ENCODE measurements at places on chromosomes 12 and 14.

GRCh38 chr12:131471946-131472732, 238.8 kb upstream of the SFSWAP start:
- DNase-seq = no peak

DNA sequence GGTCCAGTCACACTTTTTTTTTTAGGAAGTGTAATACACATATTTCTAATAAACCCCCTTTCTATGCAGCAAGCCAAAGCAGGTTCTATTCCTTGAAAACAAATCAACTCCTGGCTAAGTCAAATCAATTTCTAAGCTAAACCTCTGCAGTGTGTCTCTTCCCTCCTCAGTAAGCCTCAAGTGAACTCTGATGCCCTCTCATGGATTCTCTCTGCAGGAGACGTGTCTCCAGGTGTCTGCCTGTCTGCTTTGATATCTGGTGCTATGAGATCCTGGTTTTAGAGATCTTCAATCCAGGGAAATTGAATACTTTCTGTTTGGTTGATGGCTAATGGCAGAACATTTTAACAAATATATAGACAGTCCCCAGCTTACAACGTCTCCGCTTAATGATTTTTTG, 791.7 kb downstream of the AACS start:
- no peak for DNase-seq

- no peak for DNase-seq
Observed at GRCh38 chr14:22871224-22872032, at the start of gene LRP10. TSS of gene LRP10 (plus strand) at chr14:22871740. CDS start at chr14:22872304, 564 bp downstream.

DNA sequence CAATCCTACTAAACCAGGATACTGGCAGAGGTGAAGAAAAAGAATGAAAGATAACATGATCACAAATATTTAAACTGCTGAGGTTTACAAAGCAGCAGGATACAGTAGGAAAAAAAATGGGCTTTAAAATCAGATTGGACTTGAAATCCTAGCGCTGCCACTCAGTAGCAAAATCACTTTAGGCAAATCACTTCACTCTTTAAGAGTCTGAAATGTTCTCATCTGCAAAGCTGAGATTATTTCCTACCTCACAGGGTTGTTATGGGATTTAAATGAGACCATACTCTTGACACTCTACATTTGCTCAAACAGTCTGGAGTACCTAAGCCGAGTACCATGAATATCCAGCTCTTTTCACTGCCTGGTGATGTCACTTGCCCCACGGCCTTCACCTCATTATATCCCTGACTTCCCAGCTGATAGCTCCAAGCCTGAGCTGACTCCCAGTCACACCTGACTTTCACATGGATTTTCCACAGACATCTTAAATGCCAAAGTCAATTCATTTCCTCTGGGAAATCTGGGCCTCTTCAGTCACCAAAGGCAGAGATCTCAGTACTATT, 60.2 kb downstream of the UBR7 start:
- DNase-seq = no peak

GRCh38 chr12:28994179-28994715, 154.8 kb upstream of the FAR2 start:
- no peak for DNase-seq

GRCh38 chr12:64566831-64567517, 43.3 kb upstream of the RASSF3 start:
- no peak for DNase-seq

GRCh38 chr14:75459099-75459741, 31.4 kb downstream of the JDP2 start:
- DNase-seq = no peak

DNA sequence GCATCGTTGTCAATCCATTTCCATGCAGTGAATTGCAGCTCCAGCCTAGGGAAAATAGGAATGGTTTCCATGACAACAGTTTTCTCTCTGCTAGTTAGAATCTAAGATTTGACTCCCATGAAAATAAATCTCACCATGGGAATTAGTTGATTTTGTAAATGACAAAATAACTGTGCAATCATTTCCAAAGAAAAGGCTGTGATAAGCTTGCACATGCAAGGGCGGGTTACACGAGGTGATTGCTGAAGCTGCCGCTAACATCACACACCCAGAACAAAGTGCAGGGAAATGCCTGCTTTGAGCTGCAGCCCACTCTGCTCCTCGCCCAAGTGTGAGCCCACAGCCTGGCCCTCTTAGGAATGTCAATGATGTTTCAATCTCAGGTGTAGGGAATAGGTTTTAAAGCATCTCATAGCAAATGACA, 53.8 kb downstream of the TRIM9 start:
- DNase-seq = no peak

DNA sequence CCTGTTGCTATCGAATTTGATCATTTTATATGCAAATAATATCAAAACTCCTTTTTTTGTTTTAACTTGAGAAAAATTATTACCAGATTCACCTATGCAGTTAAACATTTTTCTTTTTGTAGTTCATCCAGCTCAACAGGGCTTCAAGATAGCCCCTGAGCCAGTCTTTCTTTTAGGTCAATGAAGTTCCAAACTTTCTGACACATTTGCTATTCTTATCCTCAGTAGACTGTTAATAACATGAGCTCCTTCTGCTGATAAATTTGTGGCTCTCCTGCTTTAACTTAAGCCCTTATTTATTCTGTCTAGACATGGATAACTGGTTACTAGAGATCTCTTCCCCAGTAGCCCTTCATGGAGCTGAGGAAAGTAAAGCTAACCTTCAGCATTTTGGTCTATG, 33.2 kb upstream of the SSPN start:
- no peak for DNase-seq

Data from activated CD8-positive, alpha-beta memory T cell treated with anti-CD3 and anti-CD28 coated beads for 1 hour (primary cell).